Amniotic stem cell (primary cell): ENCODE measurements at places on chromosomes 4 and X.

DNA sequence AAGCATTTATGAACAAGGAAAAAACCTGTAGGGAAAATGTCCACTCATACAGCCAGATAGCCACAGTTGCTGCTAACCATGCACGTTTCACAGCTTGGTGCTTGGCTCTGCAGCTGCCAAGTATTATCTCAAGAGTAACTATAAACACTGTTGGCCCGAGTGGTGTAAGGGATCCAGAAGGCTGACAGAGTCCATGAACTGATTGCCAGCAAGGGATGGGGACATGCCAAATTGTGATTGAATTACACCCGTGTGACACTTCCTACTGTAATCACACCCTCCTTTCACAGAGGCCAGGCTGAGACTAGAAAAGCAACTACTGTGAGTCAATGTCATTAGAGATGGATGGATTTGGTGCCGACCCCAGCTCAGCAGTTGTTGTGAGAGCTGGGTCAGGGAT is 223.9 kb upstream of the ANKRD50 start:
- DNase-seq, result no peak

DNA sequence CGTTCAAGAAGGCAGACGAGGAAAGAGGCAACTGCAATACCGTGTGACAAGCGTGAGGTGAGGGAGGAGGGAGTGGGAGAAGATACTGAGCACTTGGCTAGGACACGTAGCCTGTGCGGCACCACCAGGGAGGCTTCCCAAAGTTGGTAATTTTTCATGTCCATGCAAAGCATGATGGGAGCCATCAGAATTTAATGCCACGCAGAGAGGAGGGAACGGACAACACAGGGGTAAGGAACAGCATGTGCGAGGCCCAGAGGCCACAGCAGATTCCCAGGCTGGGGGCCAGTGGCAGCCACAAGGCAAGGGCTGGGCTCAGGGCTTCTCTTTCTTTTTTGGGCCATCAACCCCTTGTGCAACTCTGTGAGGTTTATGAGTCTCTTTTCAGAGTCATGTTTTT is 11.0 kb upstream of the CLDN24 start:
- no peak for DNase-seq

DNA sequence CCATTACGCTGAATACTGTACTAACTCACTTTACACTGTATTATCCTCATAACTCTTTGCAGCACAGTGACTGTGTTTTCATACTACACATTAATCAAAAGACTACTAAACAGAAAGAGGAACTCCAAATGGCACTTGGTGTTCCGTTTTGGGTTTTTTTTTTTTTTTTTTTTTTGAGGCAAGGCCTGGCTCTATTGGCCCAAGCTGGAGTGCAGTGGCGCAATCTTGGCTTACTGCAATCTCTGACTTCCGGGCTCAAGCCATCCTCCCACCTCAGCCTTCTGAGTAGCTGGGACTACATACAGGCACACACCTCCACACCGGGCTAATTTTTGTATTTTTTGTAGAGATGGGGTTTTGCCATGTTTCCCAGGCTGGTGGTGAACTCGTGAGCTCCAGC is 10.7 kb downstream of the KLHL8 start:
- DNase-seq, result no peak

GRCh38 chr4:73718375-73719373 is 21.7 kb upstream of the CXCL8 start:
- no peak for DNase-seq

DNA sequence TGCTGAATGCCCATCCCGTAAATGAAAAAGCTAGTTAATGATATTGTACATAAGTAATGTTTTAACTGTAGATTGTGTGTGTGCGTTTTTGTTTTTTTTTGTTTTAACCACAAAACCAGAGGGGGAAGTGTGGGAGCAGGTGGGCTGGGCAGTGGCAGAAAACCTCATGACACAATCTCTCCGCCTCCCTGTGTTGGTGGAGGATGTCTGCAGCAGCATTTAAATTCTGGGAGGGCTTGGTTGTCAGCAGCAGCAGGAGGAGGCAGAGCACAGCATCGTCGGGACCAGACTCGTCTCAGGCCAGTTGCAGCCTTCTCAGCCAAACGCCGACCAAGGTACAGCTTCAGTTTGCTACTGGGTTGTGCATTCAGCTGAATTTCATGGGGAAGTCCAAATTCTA is at the start of gene SPP1:
SPP1 (plus strand) TSS at position 249 of the 400 bp plus-strand sequence. CDS start 1,182 bp downstream, outside the sequence.
- no peak for DNase-seq

DNA sequence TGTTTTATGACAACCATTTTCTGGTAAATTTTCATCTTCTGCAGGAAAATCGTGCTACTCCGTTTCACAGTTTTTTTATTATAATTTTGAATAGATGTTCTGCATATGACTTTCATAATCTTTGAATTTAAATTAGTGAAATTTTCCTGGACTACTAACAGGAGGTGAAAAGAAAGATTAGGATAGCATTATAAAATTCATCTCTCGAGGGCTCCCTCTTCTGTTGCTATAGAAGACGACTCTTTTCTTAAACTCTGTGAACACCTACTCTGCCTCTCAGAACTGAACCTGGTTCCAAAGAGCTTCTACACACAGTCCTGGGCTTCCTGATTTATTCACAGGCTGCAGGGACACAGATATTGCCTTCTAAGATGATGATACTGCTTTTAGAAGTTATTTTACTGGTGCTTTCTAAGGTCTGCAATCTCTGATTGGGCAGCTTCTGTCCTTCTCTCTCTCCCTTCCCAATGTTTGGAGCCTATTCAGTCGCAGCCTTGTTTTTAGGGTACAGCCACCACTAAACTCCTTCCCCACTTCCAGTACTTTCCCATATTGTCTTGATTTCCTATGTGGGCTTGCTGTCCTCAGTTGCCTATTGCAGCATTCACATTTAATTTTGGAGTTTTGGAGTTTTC is 10.1 kb upstream of the SAP30 start:
- DNase-seq, result no peak

GRCh38 chr4:109571494-109571893 is 11.4 kb downstream of the MCUB start:
- no peak for DNase-seq
